ENCODE measurements at places on chromosomes 13 and 19. TPM values are rescaled to one million over a fixed set of nuclear protein-coding genes. Genes with fewer than 3 reads are reported as not detected.

GRCh38 chr19:42122691-42123607 is 9.3 kb downstream of the POU2F2 start:
- H3K27me3 ChIP-seq = no peaks in the 10 kb centered on the region
- H3K27ac ChIP-seq = no peak overlapping the region
- no peaks in the 10 kb centered on the region for H3K36me3 ChIP-seq
- no peak overlapping the region for H3K4me3 ChIP-seq
- peak; percentile 83 for DNase-seq
- H3K4me1 ChIP-seq = peaks cover 20% of the 10 kb centered on the region

GRCh38 chr19:45882652-45883585 is 3.0 kb downstream of the IRF2BP1 start:
- H3K4me1 ChIP-seq = peaks cover 25% of the 10 kb centered on the region
- no peaks in the 10 kb centered on the region for H3K27me3 ChIP-seq
- peak overlapping the region; percentile 13 for H3K4me3 ChIP-seq
- DNase-seq = peak; percentile 99
- no peak overlapping the region for H3K27ac ChIP-seq
- peaks cover 5% of the 10 kb centered on the region for H3K36me3 ChIP-seq

DNA sequence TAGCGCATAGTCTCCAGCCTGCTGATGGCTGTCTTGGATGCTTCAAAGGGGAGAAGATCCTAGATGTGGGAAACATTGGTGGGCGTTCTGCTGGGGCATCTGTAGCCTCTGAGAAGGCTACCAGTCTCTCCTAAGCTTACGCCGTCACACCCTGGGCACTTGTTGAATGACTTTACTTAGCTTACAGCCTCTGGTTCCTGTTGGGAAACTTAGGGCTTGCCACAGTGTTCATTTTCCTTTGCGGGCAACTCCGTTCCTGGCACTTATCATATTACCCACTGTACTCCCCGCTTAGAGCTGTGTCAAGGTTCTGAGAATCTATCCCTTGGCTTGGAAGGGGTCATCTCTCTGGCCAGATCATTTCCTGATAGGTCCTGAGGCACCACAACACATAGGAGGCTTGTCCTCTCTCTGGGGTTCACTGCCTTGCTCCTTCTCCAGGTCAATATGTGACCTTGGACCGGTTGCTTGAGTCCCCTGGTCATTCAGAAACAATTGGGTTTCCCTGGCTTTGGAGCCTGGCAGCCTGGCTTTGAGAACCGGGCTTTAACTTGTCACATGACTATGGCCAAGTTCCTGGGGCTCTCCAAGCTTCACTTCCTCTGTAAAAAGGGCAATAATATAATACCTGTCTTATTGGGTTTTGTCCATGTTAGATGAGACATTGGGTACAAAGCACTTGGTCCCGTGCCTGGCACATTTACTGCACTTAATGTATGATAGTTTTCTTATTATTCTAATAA is 20.5 kb upstream of the ALOX5AP start:
- H3K4me1 ChIP-seq = peaks cover 21% of the 10 kb centered on the region
- H3K27me3 ChIP-seq = no peaks in the 10 kb centered on the region
- H3K4me3 ChIP-seq = no peak overlapping the region
- no peak overlapping the region for H3K27ac ChIP-seq
- H3K36me3 ChIP-seq = no peaks in the 10 kb centered on the region

DNA sequence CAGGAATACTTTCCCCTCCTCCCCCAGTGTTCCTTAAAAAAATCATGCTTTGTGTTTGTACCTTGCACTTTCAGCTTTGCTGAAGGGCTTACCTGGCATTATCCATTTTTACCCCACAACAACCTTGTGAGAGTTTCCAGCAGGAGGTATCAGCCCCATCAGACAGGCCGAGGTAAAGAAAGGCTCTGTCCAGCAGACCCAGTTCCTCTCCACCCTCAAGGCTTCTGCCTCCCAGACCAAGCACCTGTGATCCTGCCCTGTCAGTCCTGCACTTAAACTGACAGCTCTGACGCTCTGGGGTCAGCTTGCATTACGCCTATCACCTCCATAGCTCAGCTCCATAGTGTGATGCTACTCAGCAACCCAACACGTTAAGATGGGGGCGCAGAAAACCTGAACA is 803.1 kb downstream of the UQCRFS1 start:
- no peak overlapping the region for H3K27ac ChIP-seq
- H3K36me3 ChIP-seq = no peaks in the 10 kb centered on the region
- no peak for DNase-seq
- H3K4me3 ChIP-seq = no peak overlapping the region

The FXYD1 gene
- total RNA-seq = not detected
